Activated naive CD8-positive, alpha-beta T cell treated with anti-CD3 and anti-CD28 coated beads, Interleukin-2, amount 10 ng/mL, durations not matched to agents 7 days and 5 days (primary cell): ENCODE measurements at places on chromosomes 1 and 21. TPM values are rescaled to one million over a fixed set of nuclear protein-coding genes. Genes with fewer than 3 reads are reported as not detected.
A peak's percentile ranks its signal among the peaks of the same experiment; 100 is the strongest.

GRCh38 chr1:3459940-3460671 lies 5.6 kb downstream of the ARHGEF16 start:
- no peak overlapping the region for H3K27ac ChIP-seq
- DNase-seq, result no peak
- no peak overlapping the region for H3K4me3 ChIP-seq
- no peaks in the 10 kb centered on the region for H3K36me3 ChIP-seq

GRCh38 chr1:5745800-5746610 lies 246.2 kb downstream of the NPHP4 start:
- H3K4me3 ChIP-seq, result no peak overlapping the region
- peaks cover 3% of the 10 kb centered on the region for H3K27me3 ChIP-seq
- no peaks in the 10 kb centered on the region for H3K36me3 ChIP-seq
- no peaks in the 10 kb centered on the region for H3K4me1 ChIP-seq
- DNase-seq, result peak; percentile 70

DNA sequence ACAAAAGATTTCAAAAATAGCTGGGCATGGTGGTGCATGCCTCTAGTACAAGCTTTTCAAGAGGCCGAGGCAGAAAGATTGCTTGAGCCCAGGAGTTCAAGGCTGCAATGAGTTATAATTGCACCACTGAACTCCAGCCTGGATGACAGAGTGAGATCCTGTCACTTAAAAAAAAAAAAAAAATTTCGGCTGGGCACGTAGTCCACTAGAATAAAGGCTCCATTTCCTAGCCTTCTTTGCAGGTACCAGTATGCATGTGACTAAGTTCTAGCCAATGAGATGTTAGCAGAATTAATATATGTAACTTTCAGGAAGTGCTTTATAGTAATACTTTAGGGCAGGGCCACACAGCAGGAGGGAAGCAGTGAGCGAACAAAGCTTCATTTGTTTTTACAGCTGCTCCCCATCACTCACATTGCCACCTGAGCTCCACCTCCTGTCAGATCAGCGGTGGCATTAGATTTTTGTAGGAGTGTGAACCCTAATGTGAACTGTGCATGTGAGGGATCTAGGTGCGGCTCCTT lies 28.8 kb upstream of the SYDE2 start:
- DNase-seq, result no peak
- no peak overlapping the region for H3K27ac ChIP-seq
- H3K4me1 ChIP-seq, result no peaks in the 10 kb centered on the region
- no peaks in the 10 kb centered on the region for H3K36me3 ChIP-seq
- peaks cover 5% of the 10 kb centered on the region for H3K27me3 ChIP-seq

DNA sequence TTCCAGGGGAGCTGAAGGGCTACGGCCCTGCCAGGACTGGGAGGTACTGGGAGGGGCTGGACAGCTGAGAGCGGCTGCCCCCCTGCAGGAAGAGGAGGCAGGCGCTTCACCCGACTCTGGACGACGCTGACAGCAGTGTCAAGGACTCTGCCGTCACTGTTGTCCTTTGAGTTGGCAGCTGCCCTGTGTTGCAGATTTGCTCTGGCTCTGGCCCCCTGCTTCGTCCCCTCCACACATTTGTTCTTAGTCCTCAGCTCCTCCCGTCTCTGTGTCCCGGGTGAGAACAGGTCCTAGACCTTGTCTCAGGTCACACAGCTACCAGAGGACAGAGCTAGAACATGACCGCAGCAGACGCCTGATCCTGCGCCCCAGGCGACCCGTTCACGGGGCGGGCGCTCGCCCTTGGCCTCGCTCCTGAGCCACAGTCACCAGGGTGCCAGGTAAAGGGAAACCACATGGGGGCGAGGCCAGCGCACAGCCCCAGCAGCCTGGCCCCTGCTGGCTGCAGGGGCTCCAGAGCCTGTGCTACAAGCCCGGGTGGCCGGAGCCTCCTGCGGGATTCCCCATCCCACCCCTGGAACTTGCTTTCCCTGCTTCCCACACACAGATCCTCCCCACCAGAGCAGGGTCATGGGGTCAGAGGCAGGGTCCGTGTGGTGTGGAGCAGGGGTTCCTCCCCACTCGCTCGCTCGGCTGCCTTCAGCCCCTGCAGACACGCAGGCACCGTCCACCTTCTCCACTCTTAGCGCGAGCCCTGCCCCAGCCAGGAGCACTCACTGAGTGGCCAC lies 10.7 kb upstream of the NPHP4 start:
- H3K4me3 ChIP-seq, result no peak overlapping the region
- peaks cover 8% of the 10 kb centered on the region for H3K36me3 ChIP-seq
- peaks cover 32% of the 10 kb centered on the region for H3K4me1 ChIP-seq
- no peaks in the 10 kb centered on the region for H3K27me3 ChIP-seq

DNA sequence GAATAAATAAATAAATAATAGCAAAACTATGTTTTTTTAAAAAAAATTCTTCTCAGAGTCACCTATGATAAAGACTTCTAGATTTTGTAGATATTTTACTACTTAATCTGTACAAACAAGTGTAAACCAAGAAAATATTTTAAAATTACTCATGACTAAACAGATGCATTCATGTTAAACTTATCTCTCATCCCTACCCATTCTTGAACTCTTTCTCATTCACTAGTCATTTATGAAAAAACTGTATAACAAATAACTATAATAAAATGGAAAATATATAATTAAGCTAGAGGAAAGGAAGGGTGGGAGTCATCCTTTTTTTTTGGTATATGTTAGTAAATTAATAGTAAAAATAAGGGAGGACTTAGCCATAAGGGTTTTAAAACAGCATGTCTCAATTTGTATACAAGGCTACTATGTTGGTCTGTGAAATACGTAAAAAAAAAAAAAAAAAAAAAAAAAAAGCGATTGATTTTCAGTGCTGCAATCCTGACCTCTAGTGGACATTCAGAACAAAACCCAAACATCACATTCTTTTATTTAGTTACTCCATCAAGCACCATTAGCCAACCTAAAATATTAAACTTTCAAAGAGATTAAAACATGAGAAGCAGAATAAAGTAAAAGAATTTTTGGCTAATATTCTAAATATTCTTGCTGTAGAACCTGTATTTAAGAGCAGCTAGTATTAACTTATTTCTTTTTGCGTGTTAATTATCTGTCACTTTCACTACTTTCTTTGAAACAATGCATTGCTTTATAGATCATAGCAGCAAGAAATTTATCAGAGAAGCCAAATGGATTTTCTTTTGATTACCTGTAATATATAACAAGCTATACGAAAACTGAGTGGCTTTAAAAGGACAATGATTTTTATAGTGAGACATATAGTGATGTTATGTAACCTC lies 255.8 kb upstream of the CACYBP start:
- H3K27ac ChIP-seq, result no peak overlapping the region
- no peak for DNase-seq
- peaks cover 3% of the 10 kb centered on the region for H3K4me1 ChIP-seq
- peaks cover 3% of the 10 kb centered on the region for H3K27me3 ChIP-seq
- no peak overlapping the region for H3K4me3 ChIP-seq
- H3K36me3 ChIP-seq, result no peaks in the 10 kb centered on the region

GRCh38 chr1:115220340-115221270 lies 117.4 kb downstream of the NGF start:
- H3K4me3 ChIP-seq, result no peak overlapping the region
- peaks cover 5% of the 10 kb centered on the region for H3K27me3 ChIP-seq
- DNase-seq, result no peak
- H3K4me1 ChIP-seq, result no peaks in the 10 kb centered on the region

GRCh38 chr1:226126824-226127569 lies 59.5 kb downstream of the ACBD3 start:
- no peaks in the 10 kb centered on the region for H3K36me3 ChIP-seq
- peaks cover 6% of the 10 kb centered on the region for H3K27me3 ChIP-seq
- DNase-seq, result peak; percentile 23
- H3K4me1 ChIP-seq, result peaks cover 13% of the 10 kb centered on the region
- no peak overlapping the region for H3K27ac ChIP-seq

DNA sequence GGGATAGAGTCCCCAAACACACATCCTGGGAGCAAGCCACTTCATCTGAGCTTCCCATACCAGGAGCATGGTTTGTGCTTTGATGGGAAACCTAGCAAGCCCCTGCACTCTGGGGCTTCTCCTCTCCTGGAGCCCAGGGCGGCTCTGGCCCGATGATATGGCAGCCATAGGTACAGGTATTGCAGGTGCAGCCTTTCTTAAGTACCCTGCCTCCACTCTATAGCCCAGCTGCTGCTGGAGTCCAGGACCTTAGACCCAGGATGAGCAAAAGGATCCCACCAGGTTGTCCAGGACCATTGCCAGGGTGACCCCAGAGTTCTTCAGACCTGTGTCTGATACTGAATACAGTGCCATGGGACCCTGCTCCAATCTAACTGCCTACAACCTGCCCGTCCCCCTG lies 4.2 kb downstream of the C1orf226 start:
- peaks cover 3% of the 10 kb centered on the region for H3K4me1 ChIP-seq
- no peak overlapping the region for H3K4me3 ChIP-seq

GRCh38 chr1:109887884-109888283 lies 22.8 kb upstream of the CSF1 start:
- no peak for DNase-seq
- H3K4me3 ChIP-seq, result no peak overlapping the region
- H3K4me1 ChIP-seq, result peaks cover 15% of the 10 kb centered on the region
- H3K27me3 ChIP-seq, result no peaks in the 10 kb centered on the region

GRCh38 chr1:182129398-182129797 lies 67.9 kb upstream of the ZNF648 start:
- H3K27ac ChIP-seq, result no peak overlapping the region
- H3K27me3 ChIP-seq, result peaks cover 2% of the 10 kb centered on the region
- H3K4me1 ChIP-seq, result no peaks in the 10 kb centered on the region

DNA sequence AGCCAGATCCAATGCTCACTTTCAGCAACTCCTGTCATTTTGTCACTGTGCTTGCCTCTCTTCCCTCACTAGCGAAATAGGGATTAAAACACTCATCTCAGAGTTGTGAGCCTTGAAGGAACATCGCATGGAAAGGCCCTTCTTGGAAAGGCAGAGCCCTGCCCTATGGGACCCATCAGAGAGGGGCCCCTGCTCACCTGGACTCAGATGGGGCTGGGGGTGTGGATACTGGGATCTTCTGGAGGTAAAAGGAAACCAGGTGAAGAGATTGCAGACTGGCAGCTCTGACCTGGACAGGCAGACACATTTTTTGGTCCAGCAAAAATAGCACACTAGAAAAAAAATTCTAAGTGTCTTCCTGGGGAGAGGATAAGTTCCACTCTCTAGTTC lies 54.2 kb upstream of the EPS8L3 start:
- peaks cover 35% of the 10 kb centered on the region for H3K4me1 ChIP-seq
- peaks cover 2% of the 10 kb centered on the region for H3K27me3 ChIP-seq
- H3K4me3 ChIP-seq, result no peak overlapping the region

- H3K27ac ChIP-seq, result no peak overlapping the region
- no peak for DNase-seq
- H3K4me3 ChIP-seq, result no peak overlapping the region
- peaks cover 2% of the 10 kb centered on the region for H3K4me1 ChIP-seq
- no peaks in the 10 kb centered on the region for H3K27me3 ChIP-seq
- H3K36me3 ChIP-seq, result peaks cover 33% of the 10 kb centered on the region
Observed at GRCh38 chr21:46399686-46400085, 59.0 kb upstream of the DIP2A start.

GRCh38 chr1:235632506-235633401 lies 16.8 kb downstream of the GNG4 start:
- H3K27me3 ChIP-seq, result peaks cover 32% of the 10 kb centered on the region
- no peaks in the 10 kb centered on the region for H3K36me3 ChIP-seq
- H3K27ac ChIP-seq, result no peak overlapping the region
- DNase-seq, result no peak
- H3K4me1 ChIP-seq, result peaks cover 5% of the 10 kb centered on the region

DNA sequence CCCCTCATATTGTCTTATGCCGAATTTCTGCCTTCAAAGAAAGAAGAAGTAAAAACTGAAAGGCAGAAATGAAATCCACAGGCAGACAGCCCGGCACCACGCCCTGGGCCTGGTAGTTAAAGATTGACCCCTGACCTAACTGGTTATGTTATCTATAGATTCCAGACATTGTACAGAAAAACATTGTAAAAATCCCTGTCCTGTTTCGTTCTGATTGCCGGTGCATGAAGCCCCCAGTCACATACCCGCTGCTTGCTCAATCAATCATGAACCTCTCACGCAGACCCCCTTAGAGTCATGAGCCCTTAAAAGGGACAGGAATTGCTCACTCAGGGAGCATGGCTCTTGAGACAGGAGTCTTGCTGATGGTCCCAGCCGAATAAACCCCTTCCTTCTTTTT lies 49.3 kb downstream of the JMJD4 start:
- no peaks in the 10 kb centered on the region for H3K27me3 ChIP-seq
- no peaks in the 10 kb centered on the region for H3K4me1 ChIP-seq
- H3K27ac ChIP-seq, result no peak overlapping the region
- no peaks in the 10 kb centered on the region for H3K36me3 ChIP-seq

DNA sequence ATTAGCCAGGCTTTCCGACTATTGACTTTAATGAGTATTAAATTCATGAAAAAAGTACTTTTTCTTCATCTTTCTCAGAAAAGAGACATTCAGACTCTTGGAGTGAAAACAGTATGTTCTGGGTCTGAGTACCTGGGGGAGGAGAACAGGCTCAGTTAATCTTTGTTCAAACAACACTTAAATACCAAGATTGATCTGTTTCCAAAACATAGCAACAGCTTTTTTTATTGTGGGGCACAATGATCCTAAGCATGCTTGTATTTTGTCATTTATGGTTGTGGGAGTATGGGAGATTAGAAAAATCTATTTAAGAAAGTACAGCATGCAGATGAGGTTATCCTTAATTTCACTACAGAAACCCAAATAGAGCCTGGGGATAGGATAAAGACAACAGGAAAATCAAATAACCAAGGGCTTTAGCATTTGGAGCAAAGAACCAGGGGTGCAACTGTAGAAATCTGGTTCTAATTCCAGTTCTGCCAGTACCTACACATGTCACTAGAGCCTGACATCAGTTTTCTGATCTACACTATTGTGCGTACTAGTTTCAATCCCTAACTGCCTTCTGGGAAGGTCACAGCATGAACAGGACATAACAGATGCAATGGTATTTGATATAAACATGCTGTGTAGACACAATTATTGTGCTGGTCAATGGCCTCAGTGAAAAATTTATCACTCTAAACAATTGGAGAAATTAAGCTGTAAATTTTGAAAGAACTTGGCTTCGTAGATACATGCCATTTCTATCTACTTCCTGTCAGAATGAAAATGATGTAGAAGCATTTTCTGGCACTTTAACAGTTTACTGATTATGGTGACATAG lies 91.2 kb downstream of the KCNK1 start:
- DNase-seq, result no peak
- H3K27ac ChIP-seq, result no peak overlapping the region
- no peak overlapping the region for H3K4me3 ChIP-seq
- no peaks in the 10 kb centered on the region for H3K4me1 ChIP-seq
- H3K36me3 ChIP-seq, result no peaks in the 10 kb centered on the region
- H3K27me3 ChIP-seq, result no peaks in the 10 kb centered on the region

- peak overlapping the region; percentile 78 for H3K27ac ChIP-seq
- peaks cover 3% of the 10 kb centered on the region for H3K36me3 ChIP-seq
- no peak for DNase-seq
- H3K4me3 ChIP-seq, result peak overlapping the region; percentile 68
Observed at GRCh38 chr1:198520524-198521254, 19.8 kb downstream of the ATP6V1G3 start.

The UQCRH gene
- total RNA-seq, result 260 TPM

The CD1B gene
- not detected for total RNA-seq

The HSF2BP gene
- total RNA-seq, result 0.64 TPM

The NCAM2 gene
- not detected for total RNA-seq

The FAM163A gene
- total RNA-seq, result not detected

The KRTAP13-2 gene
- not detected for total RNA-seq

The NCMAP gene
- total RNA-seq, result 0.23 TPM
